ENCODE measurements at places on chromosomes 16 and 17. TPM values are rescaled to one million over a fixed set of nuclear protein-coding genes. Genes with fewer than 3 reads are reported as not detected.

TPSAB1 gene
- total RNA-seq: not detected

ALOX12 gene
- not detected for total RNA-seq

YPEL3 gene
- total RNA-seq: 19.3 TPM

TOX3 gene
- 11.8 TPM for total RNA-seq

IL17C gene
- total RNA-seq: not detected

TBC1D28 gene
- total RNA-seq: not detected

KCNH4 gene
- total RNA-seq: 0.17 TPM

PDK2 gene
- 35.5 TPM for total RNA-seq

CD300H gene
- not detected for total RNA-seq

ABCA6 gene
- 6.5 TPM for total RNA-seq

NEUROD2 gene
- not detected for total RNA-seq

SRCIN1 gene
- 0.90 TPM for total RNA-seq

TGFB1I1 gene
- total RNA-seq: 15.7 TPM

EPN3 gene
- total RNA-seq: 3.8 TPM

ZNF594 gene
- 7.7 TPM for total RNA-seq

ENO3 gene
- total RNA-seq: 18.7 TPM

MPO gene
- 0.13 TPM for total RNA-seq

CACNG4 gene
- 3.5 TPM for total RNA-seq

KNOP1 gene
- total RNA-seq: 22.0 TPM

SCNN1B gene
- 0.24 TPM for total RNA-seq

DNAJA2 gene
- total RNA-seq: 72.8 TPM

GDPD3 gene
- total RNA-seq: 0.67 TPM

EVPLL gene
- total RNA-seq: not detected

CLDN7 gene
- 169 TPM for total RNA-seq

UTP4 gene
- total RNA-seq: 21.6 TPM

LAT gene
- total RNA-seq: 1.00 TPM

ZNF205 gene
- 10.0 TPM for total RNA-seq

NCOR1 gene
- 64.6 TPM for total RNA-seq

CYBA gene
- total RNA-seq: 196 TPM

MYH1 gene
- 0.12 TPM for total RNA-seq

HNF1B gene
- 5.7 TPM for total RNA-seq

LPO gene
- total RNA-seq: 0.24 TPM

CMTM2 gene
- total RNA-seq: not detected

FBXL16 gene
- 0.07 TPM for total RNA-seq

TOM1L1 gene
- total RNA-seq: 46.2 TPM

TLCD3A gene
- 15.7 TPM for total RNA-seq

SGCA gene
- total RNA-seq: 0.37 TPM

NUDT7 gene
- total RNA-seq: 11.8 TPM

ZG16B gene
- total RNA-seq: 5.4 TPM

TMED6 gene
- total RNA-seq: 4.6 TPM

DBNDD1 gene
- total RNA-seq: 5.5 TPM

ENPP7 gene
- 22.2 TPM for total RNA-seq

ITGAX gene
- 0.52 TPM for total RNA-seq

JPT1 gene
- total RNA-seq: 107 TPM

AURKB gene
- 9.3 TPM for total RNA-seq

KARS1 gene
- total RNA-seq: 126 TPM

SDR42E2 gene
- total RNA-seq: not detected

ZG16 gene
- 2.1 TPM for total RNA-seq

KRTAP4-5 gene
- total RNA-seq: not detected

HCRT gene
- total RNA-seq: not detected

KRTAP9-8 gene
- total RNA-seq: not detected

C17orf78 gene
- 0.64 TPM for total RNA-seq

C17orf113 gene
- total RNA-seq: 1.9 TPM

TPSG1 gene
- 0.67 TPM for total RNA-seq

PIP4K2B gene
- 46.8 TPM for total RNA-seq

ST6GALNAC1 gene
- total RNA-seq: 29.6 TPM

HOXB3 gene
- total RNA-seq: 1.8 TPM

SLC7A6OS gene
- 13.0 TPM for total RNA-seq

OR1G1 gene
- total RNA-seq: not detected
